KBM-7 (cell line): ENCODE measurements at places on chromosomes 1 and 21.

GRCh38 chr1:110760321-110760720 is 85.6 kb upstream of the KCNA3 start:
- DNase-seq, result no peak

- DNase-seq, result no peak
Measured at GRCh38 chr1:88188038-88188437, 496.0 kb upstream of the PKN2 start.

- DNase-seq, result no peak
Measured at GRCh38 chr1:212638492-212639151, 30.1 kb downstream of the ATF3 start.

DNA sequence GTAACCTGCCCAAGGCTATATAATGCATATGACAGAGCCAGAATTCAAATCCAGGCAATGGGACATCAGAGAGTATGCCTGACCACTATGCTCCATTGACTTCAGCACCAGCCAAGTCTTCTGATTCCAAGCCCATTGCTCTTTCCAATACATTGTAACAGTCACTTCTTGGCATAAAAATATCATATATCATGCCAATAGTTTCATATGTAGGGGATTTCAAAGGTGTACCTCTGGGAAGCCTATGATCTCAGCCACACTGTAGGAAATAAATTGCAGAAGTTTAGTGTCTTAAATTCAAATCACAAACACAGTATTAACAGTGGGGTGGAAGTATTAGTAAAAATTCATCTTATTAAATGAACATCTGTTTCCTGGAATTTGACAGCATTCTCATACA is 30.0 kb upstream of the ROR1 start:
- DNase-seq, result no peak

DNA sequence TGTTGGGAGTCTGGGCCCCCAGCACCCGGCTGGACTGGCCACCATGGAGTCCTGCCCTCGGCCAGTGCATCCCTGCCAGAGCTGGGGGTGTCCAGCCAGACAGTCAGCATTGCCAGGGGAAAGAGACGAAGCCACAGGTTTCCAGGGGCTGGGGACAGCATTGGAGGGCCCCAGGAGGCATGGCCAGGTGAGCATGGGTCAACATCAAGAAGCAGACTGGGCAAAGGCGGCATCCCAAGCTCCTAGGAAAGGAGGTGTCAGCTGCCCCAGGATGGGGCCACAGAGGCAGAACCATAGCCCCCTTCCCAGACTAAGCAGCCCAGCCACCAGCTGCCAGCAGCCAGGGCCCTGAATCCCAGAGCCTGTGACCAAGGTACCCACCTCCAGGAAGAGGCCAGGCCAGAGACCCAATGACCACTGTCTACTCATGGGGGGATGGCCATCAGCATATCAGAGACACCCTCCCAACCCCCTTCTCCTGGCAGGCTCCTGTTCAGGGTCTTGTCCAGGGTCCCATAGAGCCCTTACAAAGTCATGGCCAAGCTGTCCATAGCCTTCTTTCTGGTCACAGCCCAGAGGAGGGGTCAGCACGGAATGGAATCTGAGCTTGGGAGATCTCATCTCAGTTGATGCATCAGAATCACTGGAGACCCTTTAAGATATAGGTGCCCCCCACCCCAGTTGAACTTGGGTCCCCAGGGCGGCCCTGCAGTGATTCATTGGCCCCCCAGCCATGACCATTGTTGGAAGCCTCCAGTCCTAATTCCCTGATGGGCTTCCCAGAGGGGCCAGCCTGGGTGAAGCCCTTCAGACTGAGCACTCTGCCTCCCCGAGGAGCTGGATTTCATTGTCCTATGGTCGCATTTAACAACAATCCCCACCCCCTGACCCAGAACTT is 32.5 kb downstream of the WNT3A start:
- DNase-seq, result no peak

DNA sequence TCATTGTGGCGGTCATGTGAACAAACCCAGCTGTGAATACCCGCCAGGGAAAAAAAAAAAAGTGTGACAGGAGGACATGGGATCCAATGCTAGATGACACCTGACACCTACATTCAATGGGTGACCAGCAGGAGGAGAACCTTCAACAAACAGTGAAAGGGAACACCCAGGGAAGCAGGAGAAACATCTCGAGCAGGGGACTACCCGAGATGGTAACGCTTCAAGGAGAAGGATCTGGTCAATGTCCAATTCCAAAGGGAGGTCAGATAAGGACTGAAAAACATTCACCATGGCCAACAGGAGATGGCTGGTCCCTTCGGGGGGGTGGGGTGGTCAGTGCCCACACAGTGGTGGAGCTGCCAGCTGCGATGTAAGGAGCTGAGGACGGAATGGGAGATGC is 46.3 kb downstream of the PTPN14 start:
- DNase-seq, result no peak

- DNase-seq, result no peak
Measured at GRCh38 chr1:240170266-240170665, 78.6 kb downstream of the FMN2 start.

DNA sequence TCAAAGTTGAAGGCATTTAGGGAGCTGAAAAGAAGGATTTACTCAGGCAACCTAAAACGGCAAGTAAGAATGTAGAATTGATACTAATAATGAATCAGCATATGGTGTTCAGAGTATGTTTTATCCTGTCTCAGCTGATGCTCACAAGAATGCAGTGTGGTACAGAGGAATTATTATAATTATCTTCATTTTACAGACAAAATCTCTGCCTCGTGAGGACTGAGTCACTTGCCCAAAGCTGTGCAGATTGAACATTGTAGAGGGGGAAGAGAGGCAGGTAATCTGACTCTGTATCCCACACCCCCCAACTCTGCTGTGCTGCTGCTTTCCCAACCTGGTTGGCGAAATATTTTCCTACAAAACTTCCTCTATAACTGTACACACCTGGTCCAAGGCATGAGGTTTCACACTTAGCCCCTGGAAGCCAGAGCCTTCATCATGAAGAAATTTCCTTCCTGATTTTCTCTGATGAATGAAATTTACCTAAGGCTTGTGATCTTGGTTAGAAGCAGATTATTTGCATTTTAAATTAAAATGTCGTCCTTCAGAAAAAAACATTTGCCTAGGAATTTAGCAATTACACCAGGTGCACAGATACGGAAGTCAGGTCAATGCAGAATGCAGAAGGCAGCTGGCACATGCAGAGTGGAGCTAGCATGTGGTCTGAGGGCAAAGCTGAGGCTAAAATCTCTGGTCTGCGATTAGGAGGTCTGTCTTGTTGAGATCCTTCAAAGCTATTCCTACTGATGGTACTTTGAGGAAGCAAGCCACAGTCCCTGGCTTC is 52.8 kb downstream of the DPT start:
- DNase-seq, result no peak

DNA sequence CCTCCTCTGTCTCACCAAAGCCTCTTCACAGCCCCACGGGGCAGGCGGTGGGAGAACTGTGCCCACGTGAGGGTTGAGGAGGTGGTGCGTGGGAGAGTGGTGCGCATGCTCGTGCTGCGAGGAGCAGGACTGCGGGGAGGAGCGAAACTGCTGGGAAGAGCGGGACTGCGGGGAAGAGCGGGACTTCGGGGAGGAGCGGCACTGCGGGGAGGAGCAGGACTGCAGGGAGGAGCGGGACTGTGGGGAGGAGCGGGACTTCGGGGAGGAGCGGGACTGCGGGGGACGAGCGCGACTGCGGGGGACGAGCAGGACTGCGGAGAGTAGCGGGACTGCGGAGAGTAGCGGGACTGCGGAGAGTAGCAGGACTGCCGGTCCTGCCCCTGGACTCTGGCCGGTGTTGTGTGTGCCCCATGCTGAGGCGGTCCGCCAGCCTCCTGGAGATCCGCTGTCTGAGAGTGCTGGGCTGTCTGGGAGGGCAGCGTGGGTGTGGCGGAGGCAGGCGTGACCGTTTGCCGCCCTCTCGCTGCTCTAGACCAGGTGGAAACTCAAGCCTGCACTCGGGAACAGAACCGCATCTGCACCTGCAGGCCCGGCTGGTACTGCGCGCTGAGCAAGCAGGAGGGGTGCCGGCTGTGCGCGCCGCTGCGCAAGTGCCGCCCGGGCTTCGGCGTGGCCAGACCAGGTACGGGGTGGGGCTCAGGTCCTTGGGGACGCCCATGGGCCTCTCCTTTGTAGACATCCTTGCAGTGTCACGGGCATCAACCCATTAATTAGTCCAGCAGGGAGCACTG is 24.6 kb downstream of the TNFRSF1B start:
- no peak for DNase-seq

GRCh38 chr1:68340951-68341350 is 108.6 kb upstream of the WLS start:
- no peak for DNase-seq
